ENCODE measurements at places on chromosomes 6 and 20.

DNA sequence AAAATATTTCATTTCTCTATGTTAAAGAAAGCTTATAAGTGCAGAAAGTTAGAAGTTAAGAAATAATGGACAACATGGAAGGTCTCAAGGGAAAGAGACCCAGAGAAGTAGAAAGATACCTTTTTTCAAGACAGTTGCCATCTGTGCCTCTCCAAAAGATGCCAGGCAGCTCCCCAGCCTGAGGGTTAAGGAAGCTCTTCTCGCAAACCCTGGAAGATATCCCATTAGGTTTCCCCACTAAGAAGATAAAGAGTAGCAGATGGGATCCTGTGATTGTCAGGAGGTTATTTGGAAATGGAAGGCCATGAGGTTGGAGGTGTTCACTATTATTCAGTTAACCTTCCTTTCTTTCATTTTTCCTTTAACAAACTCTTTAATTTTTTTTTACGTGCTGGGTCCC, 110.1 kb upstream of the SIM1 start:
- no peak for DNase-seq

- DNase-seq = no peak
Observed at GRCh38 chr20:45469336-45470261, at the start of gene WFDC2. Gene WFDC2 (plus strand): TSS chr20:45469753. CDS start chr20:45469782, 29 bp downstream.

- DNase-seq = no peak
Observed at GRCh38 chr6:46808806-46809205, 15.6 kb downstream of the MEP1A start.

DNA sequence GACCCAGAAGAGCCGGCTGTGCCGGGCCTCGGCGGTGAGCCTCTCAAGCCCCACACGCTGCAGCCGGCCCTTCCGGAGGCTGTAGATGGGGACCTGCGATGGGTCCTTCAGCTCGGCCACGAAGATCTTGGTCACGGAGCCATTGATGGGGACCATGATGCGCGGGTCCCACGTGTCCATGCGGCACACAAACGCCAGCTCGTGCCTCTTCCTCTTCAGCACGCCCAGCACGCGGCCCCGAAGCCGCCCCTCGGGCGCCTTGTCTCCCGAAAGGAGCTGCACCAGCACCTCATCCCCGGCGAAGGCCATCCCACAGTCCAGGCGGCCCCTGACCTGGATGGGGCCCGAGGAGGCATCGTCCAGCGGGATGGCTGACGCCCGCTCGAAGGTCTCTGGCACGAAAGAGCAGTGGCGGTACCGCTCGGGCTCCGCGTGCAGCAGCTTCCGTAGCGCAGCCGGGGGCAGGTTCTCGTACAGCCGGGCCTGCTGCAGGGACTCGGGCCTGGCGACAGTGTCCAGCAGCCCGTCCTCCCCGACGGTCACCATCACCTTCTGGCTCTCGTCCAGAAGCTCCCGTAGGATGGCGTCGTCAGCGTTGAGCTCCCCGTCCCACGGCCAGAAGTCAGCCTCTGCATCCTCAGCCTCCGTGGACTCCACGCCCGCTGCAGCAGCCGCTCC, 8.9 kb downstream of the HELZ2 start:
- DNase-seq = no peak

- no peak for DNase-seq
Observed at GRCh38 chr20:37534401-37535157, 6.9 kb upstream of the BLCAP start.

DNA sequence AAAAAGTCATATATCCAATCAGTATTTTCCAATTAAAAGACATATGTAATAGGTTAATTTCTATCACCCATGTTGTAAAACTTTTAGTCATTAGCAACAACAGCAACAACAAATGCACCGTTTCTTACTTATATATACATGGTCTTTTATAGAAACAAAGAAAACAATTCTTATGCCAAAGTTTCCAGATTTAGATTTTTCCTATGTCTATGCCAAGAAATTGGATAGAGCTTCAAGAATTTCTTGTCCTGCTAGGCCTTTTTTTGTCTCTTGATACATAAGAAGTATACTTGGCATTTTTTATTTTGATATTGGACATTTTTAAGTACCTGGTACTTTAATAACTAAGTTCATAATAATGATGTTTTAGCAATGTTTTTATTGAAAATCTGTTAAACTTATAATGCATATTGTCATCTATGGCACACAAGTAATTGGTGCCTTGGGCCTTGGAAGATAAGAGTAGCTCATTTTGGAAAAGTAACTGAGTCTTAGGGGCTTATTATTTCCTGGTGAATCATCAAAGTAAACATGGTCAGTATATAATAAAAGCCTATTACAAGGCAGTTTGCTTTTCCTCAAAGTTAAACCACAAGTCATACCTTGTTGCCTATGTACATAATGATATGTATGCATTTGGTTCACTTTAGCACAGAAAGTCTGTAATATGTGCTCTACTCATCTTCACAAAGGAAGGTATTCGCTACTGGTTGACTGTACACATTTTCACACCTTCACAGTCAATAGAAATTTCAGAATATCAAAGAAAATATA, 10.1 kb upstream of the FRK start:
- DNase-seq = no peak

DNA sequence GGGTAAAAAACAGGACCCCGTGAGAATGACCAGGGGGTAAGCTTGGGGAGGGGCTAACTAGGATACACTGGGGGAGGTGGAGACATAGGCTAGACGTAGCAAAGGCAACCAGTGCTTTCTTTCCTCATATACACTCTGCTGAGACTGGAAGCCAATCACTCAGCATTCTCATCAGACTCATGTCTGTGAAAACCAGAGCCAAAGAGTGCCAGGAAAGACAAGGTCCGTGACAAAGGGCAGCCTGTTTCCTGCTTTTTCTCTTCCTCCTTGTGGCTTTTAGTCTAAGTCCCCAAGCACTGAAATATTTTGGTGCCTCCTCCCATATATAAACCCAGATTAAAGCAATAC, 97.9 kb upstream of the NEDD9 start:
- no peak for DNase-seq

DNA sequence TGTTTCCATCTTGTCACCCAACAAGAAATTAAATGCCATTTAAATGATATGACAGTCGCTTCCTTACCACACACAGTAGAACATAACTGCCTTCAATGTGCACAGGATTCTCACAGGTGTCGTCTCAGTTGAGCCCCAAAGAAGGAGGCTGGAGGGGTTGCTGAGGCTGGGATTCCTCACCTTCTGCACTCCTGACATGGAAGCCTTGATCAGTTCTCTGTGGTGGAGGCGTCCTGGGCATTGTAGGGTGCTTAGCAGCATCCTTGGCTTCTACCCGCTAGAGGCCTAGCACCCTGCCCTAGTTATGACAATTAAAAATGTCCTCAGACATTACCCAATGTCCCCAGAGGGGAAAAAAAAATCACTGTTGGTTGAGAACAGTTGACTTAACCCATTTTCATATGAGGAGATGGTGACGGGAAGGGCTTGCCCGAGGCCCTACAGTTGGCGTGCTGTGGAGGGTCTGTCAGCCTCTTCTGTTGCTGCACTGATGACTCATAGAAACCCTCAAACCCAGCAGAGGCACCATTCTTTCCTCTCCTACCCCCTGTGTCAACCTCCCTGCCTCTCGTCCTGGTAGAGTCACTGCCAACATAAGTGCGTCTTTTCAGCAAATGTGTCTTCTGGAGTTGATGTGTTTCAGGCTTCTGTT, 19.3 kb upstream of the ZNF831 start:
- DNase-seq = no peak

All from AG04449 (cell line).